ENCODE measurements at places on chromosomes 11 and 22.

GRCh38 chr11:34997952-34998528 is 81.6 kb downstream of the PDHX start:
- no peak for DNase-seq

GRCh38 chr22:19122752-19123492 is 710 bp upstream of the DGCR2 start:
- DNase-seq = no peak

DNA sequence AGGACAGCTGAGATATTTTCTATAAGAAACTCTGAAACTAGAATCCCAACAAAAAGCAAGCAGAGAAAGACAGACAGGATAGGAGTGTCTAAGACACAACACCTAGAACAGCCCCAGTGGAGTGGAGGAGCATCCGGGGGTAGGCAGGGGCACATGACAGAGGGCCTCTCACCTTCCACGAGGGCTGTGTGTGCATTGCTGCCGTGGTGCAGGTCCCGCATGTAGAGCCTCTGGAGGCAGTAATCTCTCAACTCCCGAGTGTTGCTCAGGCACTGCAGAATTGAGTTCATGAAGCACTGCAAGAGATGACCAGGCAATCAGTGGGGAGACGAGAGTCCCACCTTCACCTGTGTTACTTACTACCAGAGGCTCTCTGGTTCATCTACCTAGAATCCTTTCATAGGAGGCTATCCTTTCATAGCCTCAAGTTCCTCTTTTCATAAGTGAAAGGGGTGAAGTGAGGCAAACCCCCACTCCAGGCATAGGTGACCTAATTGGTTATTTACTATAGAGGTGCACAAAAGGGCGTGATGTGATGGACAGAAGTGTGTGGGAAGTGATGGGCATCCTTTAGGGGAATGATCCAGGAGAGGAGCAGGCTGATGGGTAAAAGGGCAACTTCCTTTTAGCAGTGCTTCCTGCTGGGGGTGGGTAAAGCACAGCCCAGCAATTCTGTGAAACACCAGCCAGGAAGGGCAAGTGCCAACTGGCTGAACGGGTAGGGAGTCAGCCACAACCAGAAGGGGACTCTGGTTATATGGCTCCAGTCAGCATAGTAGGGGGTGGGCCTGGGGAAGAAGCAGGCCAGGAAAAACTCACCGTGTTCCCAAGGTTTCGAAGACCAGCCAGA is 13.1 kb upstream of the MFRP start:
- DNase-seq = no peak

GRCh38 chr11:108402241-108402640 is 65.1 kb downstream of the C11orf65 start:
- DNase-seq = no peak

DNA sequence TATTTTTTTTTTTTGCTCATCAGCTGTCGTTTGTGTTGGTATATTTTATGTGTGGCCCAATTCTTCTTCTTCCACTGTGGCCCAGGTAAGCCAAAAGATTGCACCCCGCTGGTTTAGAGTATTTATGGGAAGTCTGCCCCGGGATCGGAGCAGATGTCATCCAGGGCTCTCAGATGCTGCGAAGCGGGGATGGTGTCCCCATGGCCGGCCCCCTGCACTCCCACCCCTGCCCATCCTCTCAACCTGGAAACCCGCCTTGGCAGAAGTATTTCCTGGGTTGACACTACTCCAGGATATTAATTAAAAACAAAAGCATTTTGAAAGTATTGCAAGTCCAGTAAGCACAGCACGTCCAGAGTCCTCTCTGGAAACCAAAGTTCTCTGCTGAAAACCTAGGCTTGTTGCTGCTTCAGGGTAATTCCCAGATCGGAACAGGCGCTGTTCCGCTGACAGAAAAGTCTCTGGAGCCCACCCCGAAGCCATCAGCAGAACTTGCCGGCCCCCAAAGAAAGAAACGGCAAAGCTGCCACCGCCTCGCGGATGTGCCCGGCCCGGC is 833 bp downstream of the SCUBE2 start:
- no peak for DNase-seq

DNA sequence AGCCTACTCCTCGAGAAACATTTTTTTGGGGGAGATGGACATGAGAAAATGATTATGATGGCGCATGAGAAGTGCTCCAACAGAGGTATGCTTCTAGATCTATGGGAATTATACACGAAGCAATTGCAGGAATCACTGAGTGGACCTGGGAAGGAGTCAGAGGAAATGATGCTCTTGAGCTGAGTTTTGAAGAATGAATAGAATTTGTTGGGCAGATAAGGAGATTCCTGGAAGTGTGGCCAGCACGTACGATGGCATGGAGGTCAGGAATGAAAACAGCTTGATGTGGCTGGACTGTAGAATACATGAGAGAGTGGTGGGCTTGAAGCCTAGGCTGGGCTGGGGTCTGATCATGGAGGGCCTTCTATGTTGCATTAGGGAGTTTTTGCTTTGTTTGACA is 31.7 kb downstream of the ADAMTS15 start:
- no peak for DNase-seq

- no peak for DNase-seq
Measured at GRCh38 chr11:79170321-79170720, 270.5 kb downstream of the TENM4 start.

DNA sequence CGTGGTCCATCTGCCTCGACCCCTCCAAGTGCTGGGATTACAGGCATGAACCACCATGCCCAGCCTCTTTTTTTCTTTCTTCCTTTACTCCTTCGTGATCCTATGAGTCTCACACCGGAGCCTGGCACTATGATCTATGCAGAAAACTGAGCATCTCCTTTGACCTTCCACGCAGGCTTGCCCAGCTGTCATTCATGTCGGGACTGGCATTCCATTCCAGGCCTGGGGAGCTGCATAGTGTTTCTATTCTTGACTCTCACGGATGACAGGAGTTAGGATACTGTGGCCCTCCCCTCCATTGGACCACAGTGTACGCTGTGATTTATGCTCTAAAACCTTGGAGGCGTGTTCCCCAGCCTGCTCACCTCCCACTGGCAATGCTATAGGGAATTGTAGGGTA is 611.8 kb downstream of the BRD1 start:
- DNase-seq = no peak

GRCh38 chr11:34640050-34640923 is 19.4 kb downstream of the EHF start:
- DNase-seq = no peak

DNA sequence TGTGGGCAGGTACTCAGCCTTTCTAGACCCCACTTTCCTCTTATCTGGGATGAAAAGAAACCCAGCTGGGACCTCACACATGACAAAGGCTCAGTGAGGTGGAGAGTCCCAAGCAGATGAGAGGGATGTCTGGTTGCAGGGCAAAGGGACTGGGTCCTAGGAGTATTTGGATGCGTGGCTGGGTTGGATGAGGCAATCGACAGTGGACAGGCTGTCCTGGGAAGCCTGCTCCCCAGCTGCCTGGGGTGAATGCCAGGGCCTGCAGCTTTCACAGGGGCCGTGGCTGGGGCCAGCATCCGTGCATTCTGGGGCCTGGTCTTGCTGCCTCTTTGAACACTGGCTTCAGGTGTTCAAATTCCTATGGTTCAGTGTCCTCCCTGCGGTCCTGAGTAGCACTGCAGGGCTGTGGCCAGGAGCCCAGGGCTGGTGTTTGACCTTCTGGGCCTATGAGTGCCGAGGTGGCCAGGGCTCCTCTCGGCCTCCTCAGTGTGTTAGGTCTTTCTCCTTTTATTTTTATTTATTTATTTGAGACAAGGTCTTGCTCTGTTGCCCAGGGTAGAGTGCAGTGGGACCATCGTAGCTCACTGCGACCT is 65.3 kb downstream of the MCM5 start:
- DNase-seq = no peak

DNA sequence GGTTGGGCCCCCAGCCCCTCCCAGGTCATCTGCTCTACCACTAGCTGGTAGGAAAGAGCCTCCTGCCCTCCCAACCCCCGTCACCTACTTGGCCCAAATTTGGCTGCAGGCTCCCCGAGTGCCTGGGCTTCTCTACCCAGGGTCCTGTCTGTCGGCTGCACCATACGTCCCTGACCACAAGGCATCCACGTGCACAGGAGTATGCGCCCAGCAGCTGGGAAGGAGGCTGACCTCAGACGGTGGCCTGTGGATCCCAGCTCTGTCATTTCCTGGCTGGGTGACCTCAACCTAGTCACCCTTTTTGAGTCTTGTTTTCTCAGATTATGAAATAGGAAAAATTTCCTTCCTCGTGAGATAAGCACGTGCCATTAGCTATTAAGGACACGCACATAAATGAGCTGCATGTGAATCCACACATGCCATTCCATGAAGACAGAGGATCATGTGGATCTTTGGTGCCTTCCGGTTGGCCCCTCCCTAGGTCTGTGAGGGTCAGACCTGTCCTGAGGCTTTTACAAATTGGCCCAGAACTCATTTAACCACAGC is 13.7 kb downstream of the CYB561A3 start:
- no peak for DNase-seq

GRCh38 chr11:84685976-84686375 is 941.2 kb downstream of the DLG2 start:
- DNase-seq = no peak

DNA sequence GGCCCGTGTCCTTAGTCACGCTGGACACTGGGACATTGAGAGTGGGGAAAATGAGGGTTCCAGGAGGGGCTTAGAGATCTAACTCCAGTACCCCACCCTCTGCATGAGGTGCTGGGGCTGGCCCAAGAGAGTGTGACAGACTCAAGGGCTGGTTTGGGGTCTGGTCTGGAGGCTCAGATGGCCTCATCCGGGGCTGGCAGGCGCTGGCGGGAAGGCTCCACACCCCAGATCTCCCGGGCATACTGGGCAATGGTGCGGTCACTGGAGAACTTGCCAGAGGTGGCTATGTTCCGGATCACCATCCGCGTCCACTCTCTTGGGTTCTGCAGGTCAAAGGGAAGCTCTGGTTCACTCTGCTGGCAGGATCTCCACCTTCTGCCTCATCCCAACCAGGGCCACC is 2.5 kb upstream of the RASGRP2 start:
- DNase-seq = no peak

Measured in CD4-positive, alpha-beta T cell treated with Interleukin-6 for 4 hours (primary cell).